ENCODE measurements at places on chromosomes 2 and 18.

GRCh38 chr18:12930376-12930775 is 17.4 kb upstream of the SEH1L start:
- no peak for DNase-seq

- DNase-seq: no peak
Observed at GRCh38 chr2:68730828-68731227, 3.8 kb upstream of the ARHGAP25 start.

DNA sequence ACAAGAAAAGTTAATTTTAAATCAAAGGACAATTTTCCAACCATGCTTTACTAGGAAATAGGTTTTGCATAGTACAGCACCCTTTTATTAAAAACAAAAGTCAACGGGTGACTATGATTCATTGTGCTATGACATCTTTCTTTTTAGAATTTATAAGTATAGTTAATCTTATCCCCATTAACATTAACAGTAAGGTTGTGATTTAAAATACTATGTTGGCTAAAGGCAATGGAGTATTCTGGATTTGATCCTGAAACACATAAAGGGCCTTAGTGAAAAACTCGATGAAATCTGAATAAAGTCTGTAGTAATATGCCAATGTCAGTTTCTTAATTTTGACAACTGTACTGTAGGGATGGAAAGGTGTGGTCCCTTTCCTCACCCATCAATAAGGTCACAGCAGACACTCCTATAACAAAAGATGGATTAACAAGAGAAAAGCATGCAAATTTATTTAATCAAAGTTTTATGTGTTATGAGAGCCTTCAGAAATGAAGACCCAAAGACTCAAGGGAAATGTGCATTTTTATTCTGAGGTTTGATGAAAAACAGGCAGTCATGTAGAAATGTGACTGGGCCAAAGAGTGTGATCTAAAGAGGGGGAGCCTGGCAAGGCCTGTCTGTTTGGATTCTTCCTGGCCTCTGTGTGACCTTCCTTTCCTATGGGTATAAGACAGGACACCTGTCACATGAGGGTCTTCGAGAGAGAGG is 731.4 kb downstream of the TSN start:
- no peak for DNase-seq

- no peak for DNase-seq
Observed at GRCh38 chr2:149587950-149588487, 444 bp upstream of the MMADHC start.

DNA sequence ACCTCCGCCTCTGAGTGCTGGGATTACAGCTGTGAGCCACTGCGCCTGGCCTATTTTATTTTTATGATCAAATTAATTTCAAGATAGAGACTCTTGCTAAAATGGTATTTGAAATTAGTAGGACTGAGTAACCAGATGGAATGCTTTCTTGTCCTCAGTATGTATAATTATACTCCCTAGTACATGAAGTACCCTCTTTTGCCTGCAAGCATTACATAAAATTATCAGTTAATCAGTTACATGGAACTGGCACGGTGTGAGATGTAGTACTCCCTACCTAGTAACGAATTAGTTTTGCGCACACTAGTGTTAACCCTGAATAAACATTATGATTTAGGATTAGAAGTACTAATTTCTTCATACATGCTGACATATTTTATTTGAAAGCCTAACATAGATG is 41.6 kb downstream of the RBBP8 start:
- DNase-seq: no peak

DNA sequence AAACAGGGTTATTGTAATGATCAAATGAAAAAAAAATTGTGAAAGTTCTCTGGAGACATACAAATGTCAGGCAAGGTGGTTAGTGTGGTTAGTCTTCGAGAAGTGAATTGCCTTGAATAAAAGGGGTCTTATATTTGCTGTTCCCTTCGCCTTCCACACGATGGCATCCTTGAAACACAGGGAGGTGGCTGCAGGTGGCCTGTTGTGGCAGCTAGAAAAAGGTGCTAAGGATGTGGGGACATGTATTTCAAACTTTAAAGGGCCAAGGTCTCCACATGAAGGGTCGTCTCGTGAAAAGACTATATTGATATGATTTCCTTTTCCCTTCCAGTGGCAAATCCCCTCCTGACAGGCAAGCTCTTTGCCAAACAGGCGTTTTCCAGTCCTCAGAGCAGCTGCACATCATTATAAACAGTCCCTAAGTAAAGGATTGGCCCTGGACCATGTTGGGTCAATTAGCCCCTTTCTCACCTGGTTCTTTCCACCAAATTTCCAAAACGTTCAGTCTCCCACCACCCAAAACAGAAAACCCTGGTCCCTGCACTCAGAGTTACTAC is 68.5 kb downstream of the COPS8 start:
- DNase-seq: no peak

DNA sequence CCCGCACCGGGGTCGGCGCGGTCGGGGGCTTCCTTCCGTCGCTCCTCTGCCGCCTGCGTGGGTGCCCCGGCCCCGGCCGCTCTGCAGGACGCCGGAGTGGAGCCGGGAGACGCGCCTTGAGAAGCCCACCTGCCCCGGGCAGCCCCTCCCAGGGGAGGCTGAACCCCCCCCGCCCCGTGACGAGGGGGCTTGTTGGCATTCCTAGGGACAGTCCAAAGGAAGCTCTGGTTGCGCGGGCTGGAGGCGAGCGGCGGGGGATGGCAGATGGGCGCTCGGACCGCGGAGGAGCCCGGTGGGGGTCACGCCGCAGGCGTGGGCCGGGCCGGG is 133.5 kb upstream of the MGAT5 start:
- no peak for DNase-seq

DNA sequence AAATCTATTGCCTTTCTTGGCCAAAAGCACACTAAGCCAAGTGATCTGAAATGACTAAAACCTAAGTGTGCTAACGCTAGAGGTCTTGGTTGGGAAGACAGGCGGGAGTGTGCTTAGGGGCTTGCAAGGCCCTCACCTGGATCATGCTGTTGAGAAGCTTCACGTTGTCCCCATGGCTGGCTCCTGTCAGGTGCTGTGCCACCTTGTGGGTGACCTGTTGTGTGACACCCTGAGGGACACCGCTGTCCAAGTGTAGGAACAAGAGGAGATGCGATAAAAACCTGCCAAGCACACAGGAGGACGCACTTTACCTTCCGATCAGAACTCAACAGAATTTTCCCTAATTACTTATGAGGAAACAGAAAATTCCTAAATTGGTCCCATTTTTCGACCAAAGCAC is 50.8 kb downstream of the EPG5 start:
- no peak for DNase-seq

DNA sequence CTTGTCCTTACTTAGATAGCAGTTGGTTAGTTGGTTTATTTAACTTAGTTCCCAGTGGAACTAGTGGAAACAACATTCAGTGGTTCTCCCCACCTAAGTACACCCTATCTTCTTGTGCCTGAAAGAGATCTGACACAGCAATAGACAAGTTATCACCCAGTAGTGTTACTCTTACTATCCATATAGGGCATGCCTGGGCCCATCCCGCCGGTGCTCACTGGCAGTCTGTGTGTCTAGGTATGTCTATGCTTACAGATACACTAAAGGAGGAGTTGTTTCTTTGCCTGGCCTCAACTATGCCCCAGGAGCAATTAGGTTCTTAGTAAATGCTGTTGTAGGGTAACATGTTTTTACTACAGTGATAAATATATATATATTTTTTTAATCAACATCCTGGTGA is 12.0 kb upstream of the NRP2 start:
- DNase-seq: no peak
